ENCODE measurements at places on chromosomes 1 and 21.

- no peak for DNase-seq
Observed at GRCh38 chr21:15772654-15773053, 42.9 kb downstream of the USP25 start.

- no peak for DNase-seq
Observed at GRCh38 chr21:38401191-38401926, 96.9 kb downstream of the ERG start.

GRCh38 chr1:30950700-30951099, 42.1 kb upstream of the SDC3 start:
- DNase-seq, result no peak

- no peak for DNase-seq
Observed at GRCh38 chr1:232329103-232329813, 300.7 kb downstream of the SIPA1L2 start.

- DNase-seq, result no peak
Observed at GRCh38 chr1:22452481-22452957, 868 bp downstream of the ZBTB40 start.

GRCh38 chr21:26732432-26733221, 112.6 kb downstream of the ADAMTS1 start:
- DNase-seq, result peak; percentile 72

GRCh38 chr21:36204980-36205379, 48.4 kb downstream of the DOP1B start:
- no peak for DNase-seq

- DNase-seq, result no peak
Observed at GRCh38 chr1:3718764-3719163, 33.5 kb upstream of the CCDC27 start.

DNA sequence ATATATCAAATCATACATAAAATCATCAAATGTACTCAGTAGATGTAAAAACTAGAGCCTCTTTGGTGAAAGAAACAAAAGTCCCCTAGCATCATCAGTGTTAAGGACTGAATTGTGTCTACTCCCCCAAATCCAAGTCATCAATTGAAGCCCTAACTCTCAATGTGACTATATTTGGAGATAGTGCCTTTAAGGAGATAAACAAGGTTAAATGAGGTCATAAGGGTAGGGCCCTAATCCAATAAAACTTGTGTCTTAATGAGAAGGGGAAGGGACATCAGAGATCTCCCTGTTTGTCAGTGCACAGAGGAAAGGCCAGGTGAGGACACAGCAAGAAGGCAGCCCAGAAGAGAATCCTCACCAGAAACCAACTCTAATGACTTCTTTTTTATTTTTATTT, 33.5 kb downstream of the USP24 start:
- DNase-seq, result no peak

- DNase-seq, result no peak
Observed at GRCh38 chr1:6747674-6748073, 37.6 kb upstream of the CAMTA1 start.

DNA sequence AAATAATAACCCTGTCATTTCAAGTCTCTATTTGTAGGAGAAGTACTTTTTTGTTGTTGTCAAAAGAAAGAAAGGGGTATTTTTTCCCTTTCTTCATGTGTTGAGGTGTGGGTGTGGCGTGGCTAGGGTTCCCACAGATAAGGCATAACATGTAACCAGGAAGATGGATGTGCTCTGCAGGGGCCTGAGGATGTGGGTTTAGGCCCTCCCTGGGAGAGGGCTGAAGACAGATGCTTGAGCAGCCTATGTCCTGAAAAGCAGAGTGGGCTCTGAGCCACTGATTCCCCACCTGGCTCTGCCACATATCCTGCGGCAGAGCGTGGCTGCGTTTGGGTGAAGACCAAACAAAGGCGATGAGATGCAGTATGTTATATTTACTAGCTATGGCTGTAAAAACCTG, 13.9 kb upstream of the ADAR start:
- DNase-seq, result no peak

Data from pancreas (tissue), 10 donors.